ENCODE measurements at places on chromosomes 5 and 9.

- peaks cover 86% of the 10 kb centered on the region for H3K36me3 ChIP-seq
- H3K4me3 ChIP-seq, result no peak overlapping the region
- H3K27me3 ChIP-seq, result no peaks in the 10 kb centered on the region
- no peaks in the 10 kb centered on the region for H3K4me1 ChIP-seq
Measured at GRCh38 chr9:95940265-95940664, 64.8 kb downstream of the ERCC6L2 start.

- no peak for DNase-seq
- H3K36me3 ChIP-seq, result no peaks in the 10 kb centered on the region
- H3K27ac ChIP-seq, result no peak overlapping the region
- no peak overlapping the region for H3K4me3 ChIP-seq
- no peaks in the 10 kb centered on the region for H3K27me3 ChIP-seq
Measured at GRCh38 chr5:5780253-5780652, 357.8 kb downstream of the ICE1 start.

GRCh38 chr9:122126331-122127261, 33.0 kb downstream of the NDUFA8 start:
- peak overlapping the region; percentile 50 for H3K4me3 ChIP-seq
- no peak overlapping the region for H3K27ac ChIP-seq
- peaks cover 15% of the 10 kb centered on the region for H3K27me3 ChIP-seq
- no peaks in the 10 kb centered on the region for H3K36me3 ChIP-seq

DNA sequence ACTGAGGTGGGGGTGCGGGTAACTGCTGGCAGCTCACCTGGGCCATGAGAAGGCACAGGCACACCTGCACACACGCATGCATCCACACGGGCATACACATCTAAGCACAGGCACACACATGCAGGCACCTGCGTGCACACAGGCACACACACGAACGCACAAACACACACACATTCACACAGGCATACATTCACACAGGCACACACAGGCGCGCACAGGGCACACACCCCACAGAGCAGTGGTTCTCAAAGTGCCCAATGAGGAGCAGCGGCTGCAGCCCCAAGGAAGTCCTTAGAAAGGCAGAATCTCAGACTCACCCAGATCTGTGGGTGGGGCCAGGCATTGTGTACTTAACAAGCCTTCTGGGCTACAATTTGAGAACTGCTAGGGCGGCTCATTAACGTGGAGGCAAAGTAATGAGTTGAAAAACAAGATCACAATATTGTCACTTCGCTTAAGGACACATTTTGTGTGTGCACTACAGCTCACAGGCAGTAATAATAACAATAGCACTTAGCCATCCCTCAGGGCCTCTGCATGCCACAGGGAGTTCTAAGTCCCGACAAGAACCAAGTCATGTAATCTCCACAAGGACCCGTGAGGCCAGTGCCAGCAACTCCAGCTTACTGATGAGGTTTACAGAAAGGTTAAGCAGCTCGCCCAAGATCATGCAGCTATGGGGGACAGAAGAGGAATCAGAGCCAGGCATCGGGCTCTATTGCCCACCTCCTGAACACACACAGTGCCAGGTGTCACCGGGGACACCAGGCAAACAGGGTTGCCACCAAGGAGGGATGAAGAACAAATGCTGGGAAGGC, 91.6 kb downstream of the ROR2 start:
- no peak overlapping the region for H3K4me3 ChIP-seq
- H3K36me3 ChIP-seq, result no peaks in the 10 kb centered on the region
- no peak overlapping the region for H3K27ac ChIP-seq
- no peak for DNase-seq

- no peak overlapping the region for H3K27ac ChIP-seq
- no peak for DNase-seq
- H3K36me3 ChIP-seq, result no peaks in the 10 kb centered on the region
- peaks cover 16% of the 10 kb centered on the region for H3K4me1 ChIP-seq
- H3K4me3 ChIP-seq, result no peak overlapping the region
- H3K27me3 ChIP-seq, result peaks cover 2% of the 10 kb centered on the region
Measured at GRCh38 chr9:70865471-70865870, 255.9 kb downstream of the TRPM3 start.

GRCh38 chr9:80188579-80188978, 616.8 kb downstream of the TLE4 start:
- H3K4me3 ChIP-seq, result no peak overlapping the region
- no peaks in the 10 kb centered on the region for H3K27me3 ChIP-seq
- no peak overlapping the region for H3K27ac ChIP-seq
- no peak for DNase-seq
- H3K36me3 ChIP-seq, result no peaks in the 10 kb centered on the region
- H3K4me1 ChIP-seq, result peaks cover 3% of the 10 kb centered on the region
